ENCODE measurements at places on chromosomes 13 and 19. TPM values are rescaled to one million over a fixed set of nuclear protein-coding genes. Genes with fewer than 3 reads are reported as not detected.

- DNase-seq, result no peak
These were observed 4.7 kb downstream of the AKT1S1 start for GRCh38 chr19:49872245-49873128.

GRCh38 chr13:41222259-41222852 lies 28.0 kb upstream of the KBTBD7 start:
- peak; percentile 29 for DNase-seq

DNA sequence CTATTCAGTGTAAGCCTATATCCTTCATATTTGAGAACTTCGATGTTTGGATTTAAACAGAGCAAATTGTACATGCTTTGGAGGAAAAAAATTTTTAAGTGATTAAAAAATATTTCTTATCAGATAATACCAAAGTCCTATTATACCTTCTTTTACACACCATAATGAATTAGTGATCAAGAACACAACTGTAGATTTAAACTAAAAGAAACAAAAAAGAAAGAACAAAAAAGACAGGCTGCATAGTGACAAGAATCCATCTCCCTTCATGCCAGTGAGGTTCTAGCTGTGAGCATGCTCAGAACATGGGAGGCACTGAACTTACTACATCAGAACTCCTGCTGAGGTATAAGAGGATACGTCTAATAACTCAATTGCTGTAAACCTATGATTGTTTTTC lies at the start of gene RXFP2:
Gene RXFP2 (plus strand): TSS at position 301 of the 400 bp plus-strand sequence. CDS start 87 bp downstream, at position 388.
- DNase-seq, result no peak

- no peak for DNase-seq
These were observed 85.3 kb upstream of the FRY start for GRCh38 chr13:31946091-31946770.

DNA sequence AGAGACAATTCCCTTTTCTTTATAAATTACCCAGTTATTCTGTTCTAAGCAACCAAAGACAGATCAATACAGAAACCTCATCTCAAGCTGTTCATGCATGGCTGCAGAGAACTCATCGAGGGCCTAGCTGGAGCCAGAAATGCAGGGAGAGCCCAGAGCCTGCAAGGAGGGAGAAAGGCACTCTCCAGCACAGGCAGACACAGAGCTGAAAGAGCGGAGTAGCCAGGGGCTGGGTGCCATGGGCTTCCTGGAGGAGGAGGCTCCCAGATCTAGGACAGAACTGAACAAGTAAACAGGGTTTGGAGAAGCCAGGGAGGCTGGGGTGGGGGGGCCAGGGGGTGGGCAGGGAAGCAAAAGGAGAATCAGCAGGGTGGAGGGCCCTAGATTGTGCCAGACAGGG lies 144.2 kb upstream of the ZNF507 start:
- DNase-seq, result no peak

MAMSTR gene
- polyA plus RNA-seq, result 4.1 TPM

DNA sequence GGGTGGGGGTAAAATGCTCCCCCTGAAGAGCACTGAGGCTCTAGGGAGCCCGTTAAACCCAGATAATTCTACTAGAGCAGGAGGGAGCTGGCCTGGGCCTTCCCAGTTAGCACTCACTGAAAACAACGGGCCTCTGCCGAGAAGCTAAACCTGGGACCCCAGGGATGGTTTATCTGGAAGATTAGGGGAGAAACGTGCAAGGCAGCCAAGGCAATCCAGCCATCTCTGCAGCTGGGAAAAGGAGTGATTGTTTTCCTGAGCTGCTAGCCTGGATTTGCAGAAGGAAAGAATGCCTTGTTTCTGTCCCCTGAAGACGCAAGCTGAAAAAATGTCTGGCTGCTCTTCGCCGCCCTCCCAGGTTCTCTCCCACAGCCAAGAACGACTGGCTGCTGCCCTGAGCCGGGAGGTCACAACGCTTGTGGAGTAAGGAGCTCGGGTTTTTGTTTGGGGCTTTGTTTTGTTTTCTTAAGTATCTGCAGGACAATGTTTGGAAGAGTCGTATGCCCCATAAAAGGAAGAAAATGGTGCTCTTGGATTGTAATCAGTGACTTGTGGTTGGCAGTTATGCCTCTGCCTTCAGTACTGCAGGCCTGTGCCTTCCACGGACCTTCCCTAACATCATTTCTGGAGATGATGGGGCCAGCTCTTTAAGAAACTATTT lies 31.5 kb downstream of the COL4A2 start:
- DNase-seq, result no peak

- peak; percentile 32 for DNase-seq
These were observed 1551.1 kb downstream of the EFNB2 start for GRCh38 chr13:104984296-104984818.

Measured in right renal cortex interstitium (tissue), 3 donors.